ENCODE measurements at places on chromosomes 2 and 18.

GRCh38 chr2:104028061-104028460 is 825.9 kb upstream of the POU3F3 start:
- DNase-seq, result no peak

GRCh38 chr2:172701250-172701649 is 34.4 kb upstream of the RAPGEF4 start:
- DNase-seq, result no peak

GRCh38 chr2:128573531-128573930 is 254.9 kb upstream of the HS6ST1 start:
- no peak for DNase-seq

- no peak for DNase-seq
Measured at GRCh38 chr18:12423820-12424219, 16.1 kb downstream of the PRELID3A start.

- no peak for DNase-seq
Measured at GRCh38 chr2:239379641-239380170, 21.1 kb downstream of the HDAC4 start.

GRCh38 chr2:231523451-231524285 is 6.6 kb downstream of the NMUR1 start:
- no peak for DNase-seq
